ENCODE measurements at places on chromosomes 1 and 21. TPM values are rescaled to one million over a fixed set of nuclear protein-coding genes. Genes with fewer than 3 reads are reported as not detected.

C1orf185 gene
- not detected for total RNA-seq

ATP1A1 gene
- total RNA-seq = 196 TPM

MARK1 gene
- 4.1 TPM for total RNA-seq

CD244 gene
- total RNA-seq = not detected

TEDDM1 gene
- not detected for total RNA-seq

RAB7B gene
- 3.5 TPM for total RNA-seq

NUP210L gene
- total RNA-seq = 0.19 TPM

- no peaks in the 10 kb centered on the region for H3K27me3 ChIP-seq
- peak overlapping the region; percentile 97 for H3K27ac ChIP-seq
- H3K4me3 ChIP-seq = no peak overlapping the region
Observed at GRCh38 chr1:211613108-211613947, 34.4 kb upstream of the SLC30A1 start.

- H3K27me3 ChIP-seq = no peaks in the 10 kb centered on the region
- H3K27ac ChIP-seq = no peak overlapping the region
- DNase-seq = no peak
- H3K36me3 ChIP-seq = peaks cover under 1% of the 10 kb centered on the region
- H3K4me1 ChIP-seq = peaks cover 53% of the 10 kb centered on the region
Observed at GRCh38 chr1:162216604-162217003, 147.1 kb downstream of the NOS1AP start.

GRCh38 chr1:201460814-201461644 is 8.0 kb downstream of the PHLDA3 start:
- H3K4me3 ChIP-seq = peak overlapping the region; percentile 13
- peak overlapping the region; percentile 99 for H3K27ac ChIP-seq
- peaks cover 78% of the 10 kb centered on the region for H3K4me1 ChIP-seq
- peaks cover 12% of the 10 kb centered on the region for H3K36me3 ChIP-seq

DNA sequence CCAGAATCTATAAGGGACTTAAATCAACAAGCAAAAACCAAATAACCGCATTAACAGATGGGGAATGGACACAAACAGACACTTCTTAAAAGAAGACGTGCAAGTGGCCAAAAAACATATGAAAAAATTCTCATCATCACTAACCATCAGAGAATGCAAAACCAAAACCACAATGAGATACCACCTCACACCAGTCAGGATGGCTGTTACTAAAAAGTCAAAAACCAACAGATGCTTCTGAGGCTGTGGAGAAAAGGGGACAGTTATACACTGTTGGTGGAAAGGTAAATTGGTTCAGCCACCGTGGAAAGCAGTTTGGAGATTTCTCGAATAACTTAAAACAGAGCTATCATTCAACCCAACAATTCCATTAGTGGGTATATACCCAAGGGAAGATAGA is 124.9 kb upstream of the OLIG2 start:
- no peak overlapping the region for H3K4me3 ChIP-seq
- no peak overlapping the region for H3K27ac ChIP-seq
- no peaks in the 10 kb centered on the region for H3K4me1 ChIP-seq
- H3K27me3 ChIP-seq = peaks cover 38% of the 10 kb centered on the region

- H3K4me3 ChIP-seq = no peak overlapping the region
- peaks cover 56% of the 10 kb centered on the region for H3K4me1 ChIP-seq
- no peak overlapping the region for H3K27ac ChIP-seq
- no peaks in the 10 kb centered on the region for H3K36me3 ChIP-seq
Observed at GRCh38 chr1:41631154-41631553, 146.7 kb upstream of the EDN2 start.

GRCh38 chr1:94094469-94095111 is 26.4 kb downstream of the ABCA4 start:
- no peaks in the 10 kb centered on the region for H3K36me3 ChIP-seq
- peaks cover 77% of the 10 kb centered on the region for H3K4me1 ChIP-seq
- peak overlapping the region; percentile 97 for H3K27ac ChIP-seq

DNA sequence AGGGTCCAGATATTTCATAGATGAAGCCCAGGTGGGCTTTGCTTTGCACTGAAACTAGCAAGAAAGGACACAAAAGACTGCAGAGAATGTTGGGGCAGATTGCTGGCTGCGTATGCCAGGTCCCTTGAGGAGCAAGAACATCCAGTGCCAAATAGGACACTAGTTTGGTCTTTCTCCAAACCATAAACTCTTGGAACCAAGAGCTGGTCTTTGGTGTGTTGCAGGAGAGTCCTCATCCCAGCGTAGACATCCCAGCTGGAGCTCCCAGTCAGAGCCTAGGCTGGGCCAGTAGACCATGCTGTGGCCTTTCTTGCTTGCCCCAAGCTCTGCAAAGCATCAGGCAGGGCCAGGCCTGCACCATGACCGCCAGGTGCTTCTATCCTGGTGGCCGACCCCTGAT is 87.5 kb downstream of the ATP5PO start:
- peaks cover 43% of the 10 kb centered on the region for H3K36me3 ChIP-seq
- H3K4me3 ChIP-seq = no peak overlapping the region
- H3K27me3 ChIP-seq = no peaks in the 10 kb centered on the region
- no peak overlapping the region for H3K27ac ChIP-seq

GRCh38 chr1:68046885-68047658 is 3.4 kb downstream of the DIRAS3 start:
- peaks cover under 1% of the 10 kb centered on the region for H3K27me3 ChIP-seq
- peaks cover 11% of the 10 kb centered on the region for H3K4me1 ChIP-seq
- H3K36me3 ChIP-seq = peaks cover 3% of the 10 kb centered on the region
- H3K27ac ChIP-seq = no peak overlapping the region
- peak; percentile 81 for DNase-seq

- no peak overlapping the region for H3K4me3 ChIP-seq
- DNase-seq = no peak
- H3K27ac ChIP-seq = no peak overlapping the region
- peaks cover 9% of the 10 kb centered on the region for H3K36me3 ChIP-seq
Observed at GRCh38 chr1:62539028-62539447, 58.3 kb upstream of the ANGPTL3 start.

DNA sequence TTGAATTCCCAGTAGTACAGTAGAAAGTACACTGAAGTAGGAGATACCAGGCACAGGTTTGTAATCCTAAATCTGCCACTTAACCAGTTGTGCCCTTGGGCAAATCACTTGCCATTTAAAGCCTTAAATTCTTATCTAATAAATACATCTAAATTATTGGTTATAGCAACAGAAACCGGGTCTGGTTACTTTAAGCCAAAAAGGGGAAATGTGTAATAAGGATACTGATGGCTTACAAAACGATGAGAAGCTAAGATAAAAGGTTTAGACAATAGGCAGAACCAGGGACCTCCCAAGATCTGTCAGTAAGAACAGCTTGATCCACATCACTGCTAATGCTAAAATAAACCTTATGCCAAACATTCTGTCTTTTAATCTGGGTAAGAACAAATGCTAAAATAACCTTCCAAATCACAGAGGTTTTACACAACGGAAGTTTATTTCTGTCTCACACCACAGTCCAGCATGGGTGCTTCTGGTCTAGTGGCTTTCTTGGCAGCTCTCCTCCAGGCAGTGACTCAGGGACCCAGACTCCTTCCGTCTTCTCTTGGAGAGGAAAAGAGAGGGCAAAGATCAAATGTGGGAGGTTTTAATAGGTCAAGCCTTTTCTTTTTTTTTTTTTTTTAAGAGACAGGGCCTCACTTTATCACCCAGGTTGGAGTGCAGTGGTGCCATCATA is 16.5 kb upstream of the ZMYM1 start:
- no peaks in the 10 kb centered on the region for H3K36me3 ChIP-seq
- H3K4me1 ChIP-seq = no peaks in the 10 kb centered on the region
- no peak for DNase-seq
- no peak overlapping the region for H3K4me3 ChIP-seq
- H3K27me3 ChIP-seq = peaks cover 7% of the 10 kb centered on the region

- peaks cover 2% of the 10 kb centered on the region for H3K27me3 ChIP-seq
- no peaks in the 10 kb centered on the region for H3K36me3 ChIP-seq
- H3K4me3 ChIP-seq = no peak overlapping the region
- peaks cover 16% of the 10 kb centered on the region for H3K4me1 ChIP-seq
- no peak overlapping the region for H3K27ac ChIP-seq
- no peak for DNase-seq
Observed at GRCh38 chr1:9845914-9846313, 22.1 kb upstream of the CLSTN1 start.

GRCh38 chr1:200493344-200493743 is 83.5 kb upstream of the ZNF281 start:
- no peak overlapping the region for H3K4me3 ChIP-seq
- H3K4me1 ChIP-seq = peaks cover 5% of the 10 kb centered on the region
- H3K27ac ChIP-seq = peak overlapping the region; percentile 8
- peaks cover 14% of the 10 kb centered on the region for H3K27me3 ChIP-seq
- peaks cover 2% of the 10 kb centered on the region for H3K36me3 ChIP-seq

DNA sequence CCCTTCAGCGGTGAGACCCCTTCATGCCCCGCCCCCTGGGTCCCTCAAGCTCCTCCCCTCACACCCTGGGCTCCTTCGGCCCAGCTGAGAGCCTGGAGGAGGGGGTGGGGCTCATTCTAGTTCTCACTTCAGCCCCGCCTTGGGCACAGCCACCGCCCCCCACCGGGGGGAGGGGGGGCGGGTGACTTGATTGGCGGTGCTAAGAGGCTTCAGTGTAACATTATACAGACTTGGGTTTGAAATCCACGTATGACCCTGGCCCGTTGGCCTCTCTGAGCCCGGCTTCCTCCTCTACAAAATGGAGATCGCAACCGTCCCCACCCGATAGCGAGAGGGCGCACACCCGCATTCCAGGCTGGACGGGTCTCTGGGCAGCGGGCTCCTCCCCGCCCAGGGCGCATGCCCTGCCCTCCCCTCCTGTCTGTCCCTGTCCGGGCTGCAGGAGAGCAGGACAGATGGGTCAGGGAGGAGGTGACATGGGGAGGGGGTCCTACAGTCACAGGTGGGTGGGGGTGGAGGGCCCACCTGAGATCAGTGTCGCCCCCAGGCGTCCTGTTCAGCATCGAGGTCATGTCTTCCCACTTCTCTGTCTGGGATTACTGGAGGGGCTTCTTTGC is 5.1 kb downstream of the CLCNKB start:
- no peak for DNase-seq
- peak overlapping the region; percentile 59 for H3K4me3 ChIP-seq
- no peaks in the 10 kb centered on the region for H3K36me3 ChIP-seq
- no peaks in the 10 kb centered on the region for H3K27me3 ChIP-seq
- H3K4me1 ChIP-seq = no peaks in the 10 kb centered on the region

DNA sequence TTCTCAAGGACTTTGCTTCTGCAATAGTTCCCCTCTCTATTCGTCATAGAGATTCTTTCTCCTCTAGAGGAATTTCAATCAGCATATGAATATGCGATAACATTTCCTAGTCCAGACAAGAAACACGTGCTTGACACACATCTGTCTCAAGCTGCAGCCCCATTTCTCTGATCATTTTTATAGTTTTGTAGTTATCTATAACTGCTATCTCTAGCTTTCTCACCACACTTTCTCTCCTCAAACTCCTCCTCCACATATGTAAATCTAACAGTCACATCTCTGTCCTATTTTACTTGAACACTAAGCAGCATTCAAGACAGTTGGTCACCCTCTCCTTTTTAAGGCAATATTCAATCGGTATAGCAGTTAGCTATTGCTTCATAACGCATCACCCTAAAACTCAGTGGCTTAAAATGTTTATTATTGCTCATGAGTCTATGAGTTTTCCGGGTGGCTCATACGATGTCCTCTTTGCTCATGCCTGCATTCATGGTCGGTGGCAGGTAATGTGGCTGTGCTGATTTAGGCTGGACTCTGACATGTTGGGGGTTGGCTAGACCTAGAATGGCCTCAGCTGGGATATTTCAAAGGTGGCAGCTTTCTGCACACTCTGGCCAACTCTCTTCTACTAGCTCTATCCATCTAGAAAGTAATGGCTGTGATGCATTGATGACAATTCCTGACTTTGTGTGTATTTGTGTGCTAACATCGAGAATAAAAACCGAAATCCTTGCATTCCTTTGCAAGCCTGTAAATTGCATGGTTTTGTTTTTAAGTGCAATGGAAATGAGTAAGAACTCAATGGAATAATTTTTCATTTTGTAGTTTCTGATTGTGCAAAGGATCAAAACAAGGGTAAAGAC is 20.6 kb downstream of the ATP6V1G3 start:
- H3K36me3 ChIP-seq = no peaks in the 10 kb centered on the region
- H3K27me3 ChIP-seq = no peaks in the 10 kb centered on the region
- H3K27ac ChIP-seq = no peak overlapping the region
- H3K4me1 ChIP-seq = peaks cover 4% of the 10 kb centered on the region
- H3K4me3 ChIP-seq = no peak overlapping the region
- no peak for DNase-seq

DNA sequence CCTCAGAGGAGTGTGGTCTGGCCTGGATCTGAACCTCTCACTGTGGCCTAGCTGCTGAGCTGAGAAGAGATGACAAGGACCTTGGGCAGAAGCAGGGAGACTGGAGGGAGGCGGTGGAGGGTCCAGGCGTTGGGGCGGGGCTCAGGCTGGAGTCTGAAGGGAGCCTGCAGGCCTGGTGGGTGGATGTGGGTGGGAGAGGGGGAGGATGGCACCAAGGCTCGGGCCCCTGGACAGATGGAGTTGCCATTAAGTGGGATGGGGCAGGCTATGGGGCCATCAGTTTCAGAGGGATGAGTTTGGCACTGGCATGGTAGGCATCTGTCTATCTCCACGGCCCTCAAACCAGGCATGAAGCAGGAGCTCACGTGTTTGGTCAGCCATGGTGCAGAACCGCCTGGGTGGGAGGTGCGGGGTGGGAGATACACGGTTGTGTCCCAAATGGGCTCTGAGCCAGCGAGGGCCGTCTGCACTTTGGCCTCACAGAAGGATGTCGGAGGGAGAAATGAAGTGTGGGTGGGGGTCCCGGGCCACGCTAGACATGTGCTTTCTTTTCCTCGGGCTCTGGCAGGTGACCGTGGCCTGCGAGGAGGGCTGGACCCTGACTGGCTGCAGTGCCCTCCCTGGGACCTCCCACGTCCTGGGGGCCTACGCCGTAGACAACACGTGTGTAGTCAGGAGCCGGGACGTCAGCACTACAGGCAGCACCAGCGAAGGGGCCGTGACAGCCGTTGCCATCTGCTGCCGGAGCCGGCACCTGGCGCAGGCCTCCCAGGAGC is 23.6 kb downstream of the PCSK9 start:
- peaks cover 13% of the 10 kb centered on the region for H3K36me3 ChIP-seq
- no peak overlapping the region for H3K27ac ChIP-seq
- DNase-seq = peak; percentile 90
- H3K4me3 ChIP-seq = no peak overlapping the region

- no peak overlapping the region for H3K4me3 ChIP-seq
- DNase-seq = no peak
- H3K4me1 ChIP-seq = peaks cover 3% of the 10 kb centered on the region
- H3K27me3 ChIP-seq = peaks cover 36% of the 10 kb centered on the region
- H3K27ac ChIP-seq = no peak overlapping the region
Observed at GRCh38 chr1:46503421-46503820, 13.8 kb downstream of the DMBX1 start.

GRCh38 chr1:147246044-147246690 is 3.7 kb downstream of the CHD1L start:
- H3K4me3 ChIP-seq = no peak overlapping the region
- H3K36me3 ChIP-seq = no peaks in the 10 kb centered on the region
- H3K27me3 ChIP-seq = no peaks in the 10 kb centered on the region

- H3K4me3 ChIP-seq = peak overlapping the region; percentile 95
- no peaks in the 10 kb centered on the region for H3K36me3 ChIP-seq
- peak overlapping the region; percentile 90 for H3K27ac ChIP-seq
Observed at GRCh38 chr21:26169611-26170470, 729 bp downstream of the APP start.

DNA sequence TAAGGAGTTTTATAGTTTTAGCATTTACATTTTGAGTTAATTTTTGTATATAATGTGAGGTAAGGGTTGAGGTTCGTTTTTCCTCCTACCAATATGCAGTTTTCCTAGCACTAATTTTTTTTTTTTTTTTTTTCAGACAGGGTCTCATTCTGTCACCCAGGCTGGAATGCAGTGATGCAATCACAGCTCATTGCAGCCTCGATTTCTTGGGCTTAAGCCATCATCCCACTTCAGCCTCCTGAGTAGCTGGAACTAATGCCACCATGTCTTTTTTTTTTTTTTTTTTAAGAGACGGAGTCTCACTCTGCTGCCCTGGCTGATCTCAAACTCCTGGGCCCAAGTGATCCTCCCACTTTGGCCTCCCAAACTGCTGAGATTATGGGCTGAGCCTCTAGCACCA is 2.5 kb upstream of the UBASH3A start:
- H3K4me1 ChIP-seq = peaks cover 37% of the 10 kb centered on the region
- H3K27ac ChIP-seq = peak overlapping the region; percentile 74
- no peaks in the 10 kb centered on the region for H3K36me3 ChIP-seq
- no peak for DNase-seq

Data from chondrocyte (in vitro differentiated cells).